ENCODE measurements at places on chromosomes 7 and 10. TPM values are rescaled to one million over a fixed set of nuclear protein-coding genes. Genes with fewer than 3 reads are reported as not detected.

The HPSE2 gene
- total RNA-seq, result 0.50 TPM

The PRSS2 gene
- total RNA-seq, result not detected

The MET gene
- 128 TPM for total RNA-seq

The FEZF1 gene
- total RNA-seq, result not detected

The IDI2 gene
- not detected for total RNA-seq

The SORBS1 gene
- 0.75 TPM for total RNA-seq

The NACAD gene
- 2.4 TPM for total RNA-seq

The CALN1 gene
- total RNA-seq, result not detected
